ENCODE measurements at places on chromosomes 2 and 18.
A peak's percentile ranks its signal among the peaks of the same experiment; 100 is the strongest.

GRCh38 chr2:116435648-116436047 is 1378.8 kb upstream of the DDX18 start:
- DNase-seq = no peak

DNA sequence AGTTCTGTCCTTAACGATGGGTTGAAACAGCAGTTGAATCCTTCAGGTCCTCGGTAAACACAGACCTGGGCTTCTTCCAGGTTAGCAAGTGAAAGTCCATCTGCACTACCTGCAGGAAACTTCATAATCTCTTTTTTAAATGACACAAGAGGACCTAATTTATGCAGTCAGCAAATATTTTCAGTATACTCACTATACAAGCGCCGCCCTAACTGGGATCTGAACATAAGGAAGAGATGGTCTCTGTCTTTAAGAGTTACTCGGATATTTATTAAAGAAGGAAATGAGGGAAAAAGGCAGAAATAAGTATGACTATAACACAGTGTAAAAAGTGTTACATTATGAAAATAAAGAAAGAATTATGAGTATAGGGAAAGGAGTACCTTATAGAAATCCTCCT is 103.3 kb downstream of the NBAS start:
- no peak for DNase-seq

DNA sequence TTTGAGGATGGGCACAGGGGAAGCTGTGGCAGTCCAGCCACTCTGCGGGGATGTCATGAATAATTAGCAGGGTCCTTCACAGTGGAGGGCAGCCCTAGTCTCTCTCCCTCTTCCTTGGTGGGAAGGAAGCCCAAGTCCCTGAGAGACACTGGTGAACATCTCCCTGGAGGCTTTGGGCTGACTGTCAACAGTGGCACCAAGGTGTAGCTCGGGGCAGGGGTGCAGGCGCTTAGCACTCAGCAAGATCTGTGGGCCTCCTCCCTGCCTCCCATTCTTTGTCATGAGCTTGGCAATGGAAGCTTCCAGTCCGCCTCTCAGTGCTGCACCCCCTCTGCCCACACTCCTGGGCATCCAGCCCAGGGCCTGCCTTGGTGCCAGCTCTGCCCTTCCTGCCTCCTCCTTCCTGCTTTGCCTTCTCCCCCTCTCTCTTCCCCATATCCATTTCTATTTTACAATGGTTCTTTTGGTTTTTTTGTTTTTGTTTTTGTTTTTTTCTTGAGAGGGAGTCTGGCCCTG is 59.4 kb downstream of the STEAP3 start:
- no peak for DNase-seq

GRCh38 chr2:99615247-99615771 is 125.5 kb upstream of the REV1 start:
- no peak for DNase-seq

- DNase-seq = peak; percentile 41
These were observed 3.0 kb upstream of the IL1B start for GRCh38 chr2:112839407-112840067.

- no peak for DNase-seq
These were observed 56.5 kb downstream of the SLC4A5 start for GRCh38 chr2:74286725-74287124.

GRCh38 chr2:24731040-24731439 is 62.2 kb downstream of the PTRHD1 start:
- no peak for DNase-seq

DNA sequence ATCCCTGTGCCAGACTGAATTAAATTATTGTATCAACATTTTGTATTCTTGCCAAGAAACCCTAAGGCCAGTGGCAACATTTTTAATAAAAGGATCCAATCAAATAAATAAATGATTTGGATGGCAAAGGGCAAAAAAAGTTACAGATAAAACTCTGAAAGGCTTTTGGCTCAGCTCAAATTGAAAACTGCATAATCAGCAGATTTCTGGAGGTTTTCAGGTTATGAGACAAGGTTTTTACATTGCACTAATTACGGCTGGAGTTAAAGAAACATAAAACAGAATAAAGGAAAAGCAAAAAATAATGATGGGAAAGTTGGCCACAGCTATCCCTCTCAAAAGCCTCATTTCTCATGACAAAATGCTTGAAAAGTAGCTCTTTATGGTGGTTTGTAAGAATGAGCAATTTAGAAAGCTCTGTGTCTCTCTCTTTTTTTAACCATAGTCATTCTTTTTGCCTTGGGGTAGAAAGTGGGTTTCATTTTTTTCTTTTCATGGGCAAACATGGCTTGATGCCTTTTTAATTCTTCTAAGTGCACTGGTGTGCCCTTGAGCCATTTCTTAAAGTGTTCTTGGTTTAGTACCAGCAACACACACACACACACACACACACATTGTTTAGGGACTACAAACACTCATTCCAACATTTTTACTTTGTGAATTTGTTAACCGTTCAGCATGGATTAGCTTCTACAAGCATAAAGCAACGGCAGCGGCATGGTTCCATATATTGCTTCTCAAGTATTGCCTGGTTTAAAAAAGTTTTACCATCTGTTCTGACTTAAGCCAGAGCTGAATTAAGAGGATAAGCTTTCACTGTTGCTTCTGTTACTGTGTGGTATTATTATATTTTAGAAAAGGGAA is 747.1 kb upstream of the FSHR start:
- DNase-seq = no peak

DNA sequence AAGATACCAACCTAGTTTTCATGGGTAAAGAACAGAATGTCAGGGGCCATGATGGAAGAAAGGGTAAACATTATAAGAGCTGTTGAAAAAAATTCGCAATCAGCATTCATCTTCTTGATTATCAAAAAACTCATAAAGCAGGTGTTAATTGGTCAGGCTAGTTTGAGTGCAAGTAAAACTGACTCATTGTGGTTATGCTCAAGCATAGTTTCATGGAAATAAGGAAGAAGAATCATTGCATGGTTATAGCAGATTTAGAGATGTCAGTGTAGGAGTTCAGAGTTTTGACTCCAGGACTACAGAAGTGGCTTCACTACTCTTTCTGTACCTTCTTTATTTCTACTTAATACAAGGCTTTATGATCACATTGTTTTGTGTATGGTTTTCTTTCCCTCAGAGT is 26.9 kb upstream of the CDH19 start:
- DNase-seq = no peak

GRCh38 chr2:238160206-238161129 is 1.7 kb downstream of the ERFE start:
- no peak for DNase-seq

DNA sequence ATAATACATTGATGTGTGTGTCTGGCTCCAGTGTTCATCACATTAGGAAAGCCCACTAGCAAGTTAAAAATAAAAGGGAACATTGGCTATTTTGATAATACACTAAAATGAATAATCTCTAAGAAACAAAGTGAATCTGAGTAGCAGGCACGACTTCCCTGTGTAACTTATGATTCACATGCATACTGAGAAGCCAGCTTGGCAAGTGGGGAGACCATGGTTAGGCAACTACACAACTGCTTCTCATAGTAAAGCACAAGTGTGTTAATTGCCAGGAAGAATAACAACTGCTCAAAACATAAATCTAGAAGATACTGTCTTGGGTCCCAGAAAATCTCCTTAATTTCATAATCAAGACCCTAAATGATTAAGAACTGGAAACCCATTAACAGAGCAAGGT is 4.0 kb downstream of the MYO5B start:
- DNase-seq = no peak

DNA sequence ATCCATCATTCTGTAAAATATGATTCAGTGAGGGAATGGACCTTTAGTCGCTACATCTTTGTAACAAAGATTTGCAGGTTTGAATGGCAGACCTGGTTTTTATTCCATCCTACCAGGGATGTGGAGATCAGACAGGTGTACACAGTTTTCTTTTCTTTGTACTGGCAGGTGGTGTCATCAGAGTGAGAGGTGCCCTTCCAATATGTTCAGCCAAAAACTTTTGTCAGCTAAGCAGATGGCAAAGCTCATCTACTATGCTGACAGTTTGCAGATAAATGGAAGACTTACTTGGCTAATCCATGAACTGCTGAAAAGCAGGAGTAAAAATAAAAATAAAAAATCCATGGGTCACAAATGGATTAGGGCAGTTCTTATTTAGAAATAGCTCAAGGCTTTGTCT is 185.5 kb upstream of the DOK6 start:
- no peak for DNase-seq

GRCh38 chr2:146489386-146489785 is 1355.4 kb upstream of the ACVR2A start:
- no peak for DNase-seq

DNA sequence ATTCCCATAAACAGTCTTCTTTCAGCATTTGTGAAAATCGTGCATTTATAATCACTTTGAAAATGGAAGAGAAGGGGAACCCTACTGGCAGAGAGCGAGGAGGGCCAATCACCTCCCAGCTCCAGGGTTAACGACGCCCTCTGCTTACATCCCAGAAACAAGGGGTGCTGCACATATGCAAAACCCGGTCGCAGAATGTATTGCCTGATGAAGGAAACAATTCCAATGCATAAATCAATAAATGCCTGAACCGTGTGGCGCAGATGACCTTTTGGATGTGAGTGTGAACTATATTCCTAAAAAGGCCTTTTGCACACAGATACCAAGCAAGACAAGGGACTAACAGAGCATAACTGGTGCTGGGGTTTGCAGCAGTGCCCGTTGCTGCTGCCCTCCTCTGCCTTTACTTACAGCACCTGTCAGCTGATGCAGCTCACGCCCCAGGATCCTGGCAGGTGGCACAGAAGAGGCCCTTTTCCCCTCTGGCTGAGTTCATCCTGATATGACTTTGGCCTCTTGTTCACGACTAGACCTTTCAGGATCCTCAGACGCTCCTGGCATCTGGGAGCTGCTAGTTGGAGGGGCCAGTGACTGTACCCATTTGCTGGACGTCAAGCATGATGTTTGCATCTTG is 67.8 kb downstream of the MYT1L start:
- DNase-seq = no peak

- DNase-seq = no peak
These were observed 55.5 kb downstream of the MTHFD2 start for GRCh38 chr2:74253971-74254310.

DNA sequence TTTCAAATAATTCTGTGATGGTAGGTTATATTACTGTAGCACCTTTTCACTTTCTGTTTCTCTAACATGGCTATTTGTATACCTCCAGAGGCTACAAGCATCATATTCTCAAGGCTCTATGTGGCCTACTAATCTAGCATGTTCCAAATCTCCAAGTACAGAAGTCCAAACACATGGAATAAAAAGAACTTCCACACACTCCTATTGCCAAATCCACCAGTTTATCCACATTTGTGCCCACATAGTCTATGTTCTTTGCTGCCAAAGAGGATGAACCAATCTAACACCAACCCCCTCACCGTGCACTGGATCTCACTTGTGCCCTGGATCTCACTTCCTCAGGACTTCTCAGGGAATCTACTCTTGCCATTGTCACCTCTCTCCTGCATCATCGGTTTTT is 247.3 kb upstream of the RBBP8 start:
- no peak for DNase-seq

DNA sequence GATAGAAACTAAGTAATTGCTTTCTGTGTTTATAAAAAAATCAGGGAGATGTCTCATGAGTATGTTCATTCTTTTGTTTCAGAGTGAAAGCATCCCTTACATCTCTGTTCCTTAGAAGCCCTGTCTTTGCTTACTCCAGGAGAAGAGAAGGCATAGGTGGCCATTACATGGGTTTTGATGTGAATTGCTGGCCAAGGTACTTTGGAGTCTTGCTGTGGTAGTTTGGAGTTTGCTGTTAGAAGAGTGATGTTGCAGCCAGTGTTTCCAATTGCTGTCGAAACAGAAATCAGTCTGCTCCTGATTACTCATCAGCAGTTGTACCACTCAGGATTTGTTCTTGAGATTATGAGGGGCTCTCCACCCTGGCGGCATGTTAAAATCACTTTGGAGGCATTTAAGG is 97.8 kb upstream of the KLHL14 start:
- no peak for DNase-seq

DNA sequence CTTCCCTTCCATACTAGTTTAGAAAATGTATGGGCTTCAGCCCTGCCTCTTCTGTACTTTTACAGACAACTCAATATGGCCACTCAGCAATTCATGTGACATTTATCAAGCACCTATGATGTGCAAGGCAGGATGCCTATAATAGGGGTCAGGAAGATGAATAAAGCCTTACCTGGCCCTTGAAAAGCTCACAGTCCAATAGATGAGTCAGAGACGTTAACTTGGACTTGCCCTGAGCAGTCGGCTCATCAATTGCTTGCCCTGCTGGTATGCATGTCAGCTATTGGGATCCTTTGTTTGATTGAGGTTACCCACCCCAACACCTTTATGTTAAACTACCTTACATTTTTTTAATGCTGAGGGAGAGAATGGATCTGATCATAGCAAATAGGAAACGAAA is 116.1 kb downstream of the DNER start:
- DNase-seq = no peak

GRCh38 chr2:26979741-26980140 is 9.3 kb downstream of the MAPRE3 start:
- DNase-seq = no peak

Measured in CD4-positive, alpha-beta T cell treated with Interleukin-21 for 1 hour (primary cell).